ENCODE measurements at places on chromosomes 7 and 10.

DNA sequence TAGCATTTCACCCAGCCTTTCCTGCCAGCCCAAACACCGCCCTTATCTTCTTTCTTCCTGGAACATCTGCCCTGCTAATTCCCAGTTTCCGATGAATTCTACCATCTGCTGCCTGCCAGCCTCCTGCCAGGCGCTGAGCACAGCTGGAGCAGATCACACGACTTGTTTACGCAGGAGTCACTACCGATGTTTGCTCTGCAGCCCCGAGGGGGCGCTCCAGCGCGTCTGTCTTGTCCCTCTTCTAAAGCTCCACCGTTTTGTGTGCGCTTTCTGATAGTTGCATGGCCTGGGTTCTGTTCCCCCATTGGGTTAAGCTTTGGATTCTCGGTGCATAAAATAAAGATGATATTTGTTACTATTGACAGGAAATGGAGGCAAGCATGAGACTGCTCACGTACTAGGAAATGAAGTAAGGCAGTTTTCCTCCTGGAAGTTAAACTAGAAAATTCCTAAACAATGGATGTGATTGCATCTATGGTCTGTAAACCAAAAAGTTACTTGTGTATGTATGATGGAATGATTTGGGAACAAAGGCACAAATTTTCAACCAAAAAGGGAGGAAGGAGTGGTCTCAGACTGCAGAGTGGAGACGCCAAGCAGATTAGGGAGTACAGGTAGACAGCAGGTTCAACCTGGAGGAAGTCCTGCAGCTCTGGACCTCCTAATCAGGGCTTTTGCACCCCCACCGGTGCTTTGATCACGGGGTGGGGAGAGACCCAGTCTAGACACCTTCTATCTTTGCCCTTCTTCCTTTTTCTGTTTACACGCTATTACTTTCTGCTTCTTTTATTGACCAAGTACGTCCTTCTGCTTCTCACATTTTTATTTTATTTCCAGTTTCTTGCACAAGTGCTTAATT is 2.2 kb upstream of the RBM17 start:
- peak; percentile 90 for DNase-seq

GRCh38 chr10:77796311-77796915 is 130.1 kb downstream of the DLG5 start:
- DNase-seq: no peak

DNA sequence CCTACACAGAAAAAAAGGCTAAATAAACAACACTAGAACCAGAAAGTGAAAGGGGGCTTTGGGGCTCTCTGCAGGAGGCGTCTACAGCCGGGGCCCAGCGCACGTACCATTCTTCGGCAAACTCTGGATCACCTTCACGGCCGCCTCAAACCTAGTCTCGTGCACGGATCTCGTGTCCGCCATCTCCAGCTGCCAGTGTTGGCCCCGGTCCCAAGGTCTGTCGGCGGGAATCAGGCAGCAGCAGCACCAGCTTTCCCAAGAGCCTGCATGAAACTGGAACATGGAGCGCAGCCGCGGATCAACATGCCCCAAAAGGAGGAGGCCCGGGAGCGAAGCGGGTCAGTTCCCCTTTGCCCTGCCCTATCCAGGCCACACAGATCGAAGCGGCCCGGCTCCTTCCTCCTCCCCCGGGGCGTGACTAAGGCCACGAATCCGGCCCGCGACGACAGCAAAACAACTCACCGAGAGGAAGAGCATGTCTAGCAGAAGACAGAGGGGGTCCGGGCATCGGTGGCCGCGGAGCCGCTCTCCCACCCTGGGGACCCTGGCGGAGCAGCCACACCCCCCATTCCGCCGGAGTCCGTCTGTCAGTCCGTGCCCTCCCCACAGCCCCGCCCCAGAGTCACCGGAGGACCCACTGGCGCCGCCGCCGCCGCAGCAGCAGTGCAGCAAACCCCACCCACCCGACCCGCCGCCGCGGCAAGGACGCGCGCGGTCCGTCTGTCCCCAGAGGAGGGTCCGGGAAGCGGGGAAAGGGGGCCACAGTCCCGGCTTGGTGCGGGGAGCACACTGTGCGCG is at the start of gene ACBD5:
ACBD5 (minus strand) TSS at position 586 of the 798 bp plus-strand sequence; CDS start at position 477, 109 bp downstream.
- DNase-seq: peak; percentile 82

GRCh38 chr10:47381103-47381395 is 3.0 kb downstream of the ZNF488 start:
- DNase-seq: no peak

GRCh38 chr7:27921081-27921836 is 181.3 kb downstream of the TAX1BP1 start:
- no peak for DNase-seq

DNA sequence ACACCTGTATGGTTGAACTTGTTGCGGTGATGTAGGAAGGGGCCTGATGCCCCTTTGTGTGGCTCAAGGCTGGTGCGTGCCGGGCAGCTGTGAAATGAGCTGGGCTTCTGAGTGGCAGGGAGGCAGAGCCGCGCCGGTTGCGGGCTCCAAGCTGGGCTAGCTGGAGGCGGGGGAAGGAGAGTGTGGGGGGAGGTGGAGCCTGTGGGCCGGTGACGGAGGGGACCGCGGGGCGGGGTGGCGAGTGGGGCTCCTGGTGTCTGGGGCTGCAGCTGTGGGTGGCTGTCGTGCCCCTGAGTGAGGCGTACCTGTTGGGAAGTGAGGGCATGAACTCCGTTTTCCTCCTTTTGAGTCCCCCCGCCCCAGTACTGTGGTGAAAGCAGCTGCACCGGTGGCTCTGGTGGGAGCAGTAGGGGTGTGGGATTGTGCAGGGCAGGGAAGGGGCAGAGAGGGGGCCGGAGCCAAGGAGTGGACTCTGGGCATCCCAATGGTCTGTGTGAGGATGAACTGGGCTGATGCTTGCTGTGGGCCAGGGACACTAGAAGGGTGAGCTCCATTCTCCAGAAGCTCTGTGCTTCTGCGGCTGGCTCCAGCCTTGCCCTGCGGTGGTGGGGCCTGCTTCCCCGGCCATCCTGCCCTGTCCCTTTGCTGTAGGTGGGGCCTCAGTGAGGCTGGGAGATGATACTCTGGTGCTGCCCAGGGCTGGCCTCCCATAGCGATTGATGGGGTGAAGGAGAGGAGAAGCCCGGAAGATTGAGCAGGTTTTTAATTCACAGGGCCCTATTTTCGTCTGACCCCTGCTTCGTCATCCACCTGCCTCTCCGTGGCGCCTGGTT is 41.7 kb downstream of the INPP5A start:
- no peak for DNase-seq

- no peak for DNase-seq
These were observed 48.8 kb downstream of the HOXA1 start for GRCh38 chr7:27046854-27047549.

- DNase-seq: no peak
These were observed 335.4 kb downstream of the PTPRN2 start for GRCh38 chr7:158252081-158252836.

All from activated naive CD8-positive, alpha-beta T cell treated with anti-CD3 and anti-CD28 coated beads, Interleukin-2, amount 50 U/mL, for 24 hours (primary cell).